ENCODE measurements at places on chromosomes 13 and 19. TPM values are rescaled to one million over a fixed set of nuclear protein-coding genes. Genes with fewer than 3 reads are reported as not detected.

Gene ZNF528
- 78.9 TPM for total RNA-seq

Gene BCAM
- 23.8 TPM for total RNA-seq

Gene RETN
- total RNA-seq: not detected

Gene SLC35E1
- 47.5 TPM for total RNA-seq

Gene C13orf42
- not detected for total RNA-seq

Gene LILRB1
- 5.9 TPM for total RNA-seq

Gene PSG4
- not detected for total RNA-seq

Measured in dorsolateral prefrontal cortex (tissue), 122 donors.